ENCODE measurements at places on chromosomes 2 and 18. TPM values are rescaled to one million over a fixed set of nuclear protein-coding genes. Genes with fewer than 3 reads are reported as not detected.

The C2orf81 gene
- 4.4 TPM for total RNA-seq

The KCNS3 gene
- total RNA-seq: 1.2 TPM

The ANKRD62 gene
- not detected for total RNA-seq

The SCTR gene
- total RNA-seq: not detected

The ACOXL gene
- not detected for total RNA-seq

The COA5 gene
- total RNA-seq: 15.3 TPM

The TEX44 gene
- not detected for total RNA-seq

The CNTNAP5 gene
- not detected for total RNA-seq

The PSD4 gene
- 11.2 TPM for total RNA-seq

The CD226 gene
- 0.17 TPM for total RNA-seq

The AGXT gene
- total RNA-seq: not detected

The OR6B2 gene
- not detected for total RNA-seq

The GRB14 gene
- 3.1 TPM for total RNA-seq

The RNU2-63P gene
- total RNA-seq: not detected

The WDCP gene
- 12.0 TPM for total RNA-seq

The C2orf49 gene
- total RNA-seq: 17.3 TPM

The SCN2A gene
- not detected for total RNA-seq

The NT5C1B gene
- not detected for total RNA-seq

The RNASEH1 gene
- total RNA-seq: 53.9 TPM

The INHA gene
- total RNA-seq: 0.38 TPM

The CNGA3 gene
- total RNA-seq: not detected

The DCDC2C gene
- total RNA-seq: 0.24 TPM

The SERPINB10 gene
- total RNA-seq: 0.22 TPM

The MARCHF4 gene
- total RNA-seq: 62.0 TPM

The CABYR gene
- 11.7 TPM for total RNA-seq

The ABCA12 gene
- 0.19 TPM for total RNA-seq

The APLF gene
- total RNA-seq: 1.0 TPM

The GNLY gene
- not detected for total RNA-seq

Measured in A549 treated with DMSO at 1 μM for 4 hours (cell line).